Occipital lobe (tissue), 3 donors: ENCODE measurements at places on chromosomes 11 and 22.
A peak's percentile ranks its signal among the peaks of the same experiment; 100 is the strongest.

DNA sequence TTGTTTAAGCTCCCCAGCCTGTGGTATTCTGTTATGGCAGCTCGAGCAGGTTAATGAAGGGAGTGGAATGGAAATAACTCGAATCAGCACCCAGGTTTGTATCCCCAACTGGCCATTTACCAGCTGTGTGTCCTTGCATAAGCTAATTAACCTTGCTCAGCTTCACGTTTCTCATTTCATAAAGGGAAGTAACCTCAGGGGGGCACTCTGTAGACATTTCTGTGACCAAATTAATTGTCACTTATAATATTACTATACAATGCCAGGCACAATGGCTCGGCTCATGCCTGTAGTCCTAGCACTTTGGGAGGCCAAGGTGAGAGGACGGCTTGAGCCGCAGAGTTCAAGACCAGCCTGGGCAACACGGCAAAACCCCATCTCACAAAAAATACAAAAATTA lies 13.8 kb downstream of the ADA2 start:
- no peak for DNase-seq

DNA sequence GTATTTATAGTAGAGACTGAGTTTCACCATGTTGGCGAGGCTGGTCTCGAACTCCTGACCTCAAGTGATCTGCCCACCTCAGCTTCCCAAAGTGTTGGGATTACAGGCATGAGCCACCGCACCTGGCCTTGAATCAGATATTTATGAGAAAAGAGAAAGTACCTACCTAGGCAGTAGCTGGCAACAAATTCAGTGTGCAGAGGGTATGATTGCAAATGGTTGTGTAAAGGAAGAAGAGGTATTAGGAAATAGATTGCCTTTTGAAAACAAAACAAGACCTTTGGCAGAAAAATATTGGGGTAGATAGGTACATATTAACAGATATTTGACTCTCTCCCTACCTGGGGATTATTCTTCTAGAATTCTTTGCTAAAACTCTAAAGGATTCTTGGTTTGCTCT lies 38.5 kb upstream of the LIN7C start:
- DNase-seq: no peak

DNA sequence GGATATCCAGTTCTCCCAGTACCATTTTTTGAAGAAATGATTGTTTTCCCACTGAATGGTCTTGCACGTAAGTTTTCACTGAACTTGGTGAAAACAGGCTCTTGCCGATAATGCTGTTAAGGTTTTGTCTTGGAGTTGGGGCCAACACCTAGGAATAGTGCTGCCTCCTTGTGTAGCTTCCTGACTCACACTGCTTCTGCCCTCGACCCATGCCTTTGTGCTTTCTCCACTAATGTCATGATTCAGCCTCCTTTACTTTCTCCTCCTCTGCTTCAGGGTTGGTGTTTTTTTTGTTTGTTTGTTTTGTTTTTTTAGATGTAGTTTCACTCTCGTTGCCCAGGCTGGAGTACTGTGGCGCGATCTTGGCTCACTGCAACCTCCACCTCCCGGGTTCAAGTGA lies 30.2 kb downstream of the SLC5A1 start:
- no peak for DNase-seq

DNA sequence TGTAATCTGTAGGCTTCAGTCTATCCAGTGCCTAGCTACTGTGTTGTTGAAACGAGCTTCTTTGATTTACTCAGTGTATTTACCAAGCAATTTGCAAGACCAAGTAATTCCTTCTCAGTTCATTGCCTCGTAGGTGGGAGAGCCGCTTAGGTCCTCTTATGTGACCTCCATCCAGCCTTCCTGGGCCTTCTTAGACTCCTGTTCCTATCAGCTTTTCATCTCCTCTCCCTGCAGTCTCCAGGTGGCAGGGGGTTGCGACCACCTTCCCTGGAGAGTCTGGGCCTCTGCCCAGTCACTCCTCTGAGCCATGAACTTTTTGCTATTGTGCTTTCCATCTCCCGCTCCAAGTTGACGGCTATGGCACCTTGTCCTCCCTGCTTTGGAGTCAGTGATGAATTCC lies 251.8 kb downstream of the KIRREL3 start:
- DNase-seq: no peak

GRCh38 chr11:67291481-67292381 lies 2.6 kb downstream of the ANKRD13D start:
- DNase-seq: no peak

GRCh38 chr22:50303848-50304527 lies 3.5 kb downstream of the PLXNB2 start:
- DNase-seq: no peak

- no peak for DNase-seq
Observed at GRCh38 chr22:20573833-20574615, 66.6 kb downstream of the MED15 start.

GRCh38 chr11:11178671-11179638 lies 174.1 kb downstream of the CSNK2A3 start:
- peak; percentile 16 for DNase-seq

DNA sequence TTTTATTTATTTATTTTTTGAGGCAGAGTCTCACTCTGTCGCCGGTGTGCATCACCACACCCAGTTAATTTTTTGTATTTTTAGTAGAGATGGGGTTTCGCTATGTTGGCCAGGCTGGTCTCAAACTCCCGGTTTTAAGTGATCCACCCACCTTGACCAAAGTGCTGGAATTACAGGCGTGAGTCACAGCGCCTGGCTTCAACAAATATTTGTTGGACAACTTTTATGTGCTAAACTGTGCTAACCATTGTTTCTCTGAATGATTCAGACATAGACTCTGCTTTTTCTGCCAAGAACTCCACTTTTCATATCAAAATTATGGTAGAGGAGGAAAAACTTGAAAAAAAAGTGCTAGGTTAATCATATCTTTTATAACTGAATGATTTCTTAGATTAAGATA lies 36.3 kb downstream of the MMP7 start:
- no peak for DNase-seq

DNA sequence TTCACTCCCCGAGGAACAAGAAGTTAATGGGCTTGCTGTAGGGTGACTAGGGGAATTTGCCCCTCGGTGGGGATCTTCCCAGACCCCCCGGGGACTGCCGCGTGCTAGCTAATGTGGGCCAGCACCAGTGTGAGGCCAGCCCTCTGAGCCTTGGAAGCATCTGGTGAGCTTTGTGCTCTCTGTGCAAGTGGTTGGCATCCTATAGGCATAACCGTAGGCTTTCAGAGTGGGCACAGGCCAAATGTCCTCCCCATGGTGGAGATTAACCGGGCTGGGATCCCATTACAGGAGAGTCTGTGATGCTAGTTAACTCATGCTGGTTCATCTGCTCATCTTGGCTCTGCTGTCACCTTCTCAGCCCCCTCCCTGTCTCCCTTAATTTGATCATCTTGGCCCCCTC lies 125.7 kb downstream of the TRIM29 start:
- no peak for DNase-seq

GRCh38 chr22:35782504-35782903 lies 64.8 kb downstream of the APOL5 start:
- DNase-seq: no peak

GRCh38 chr22:27538666-27539065 lies 262.9 kb downstream of the MN1 start:
- DNase-seq: no peak

DNA sequence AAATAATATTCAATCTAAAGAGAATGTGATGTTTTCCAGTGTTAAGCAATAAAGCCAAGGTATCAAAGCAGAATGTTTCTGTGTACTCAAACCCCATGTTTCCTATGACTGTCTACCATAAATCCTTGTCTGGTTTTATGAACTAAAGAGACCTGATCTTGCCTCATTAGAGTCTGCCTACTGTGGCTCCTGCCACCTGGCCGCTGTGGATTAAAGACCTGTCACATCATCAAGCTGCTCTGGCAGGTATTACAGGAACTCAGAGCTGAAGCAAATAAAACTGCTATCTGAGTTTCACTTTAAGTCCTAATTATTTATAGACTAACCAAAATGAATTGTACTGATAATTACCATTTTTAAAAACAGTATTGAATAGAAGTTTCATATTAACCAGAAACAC lies 207.8 kb upstream of the CCDC90B start:
- no peak for DNase-seq

DNA sequence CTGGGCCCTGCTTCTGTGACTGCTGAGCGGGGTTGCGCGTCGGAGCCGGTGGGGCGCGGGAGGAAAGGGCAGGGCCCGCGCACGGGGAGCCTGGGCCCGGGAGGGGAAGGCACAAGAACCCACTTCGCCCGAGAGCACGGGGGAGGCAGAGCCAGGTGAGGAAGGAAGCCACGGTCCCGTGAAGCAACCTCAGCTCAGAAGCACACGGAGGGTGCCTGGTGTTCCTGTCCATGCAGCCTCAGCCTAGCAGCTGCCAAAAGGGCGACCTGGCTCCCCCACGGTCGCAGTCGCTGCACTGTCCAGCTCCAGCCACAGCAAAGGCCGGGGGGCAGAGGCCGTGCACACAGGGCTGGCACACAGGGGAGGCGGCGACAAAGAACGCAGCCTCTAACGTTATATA lies 9.3 kb upstream of the CDC42BPG start:
- no peak for DNase-seq

DNA sequence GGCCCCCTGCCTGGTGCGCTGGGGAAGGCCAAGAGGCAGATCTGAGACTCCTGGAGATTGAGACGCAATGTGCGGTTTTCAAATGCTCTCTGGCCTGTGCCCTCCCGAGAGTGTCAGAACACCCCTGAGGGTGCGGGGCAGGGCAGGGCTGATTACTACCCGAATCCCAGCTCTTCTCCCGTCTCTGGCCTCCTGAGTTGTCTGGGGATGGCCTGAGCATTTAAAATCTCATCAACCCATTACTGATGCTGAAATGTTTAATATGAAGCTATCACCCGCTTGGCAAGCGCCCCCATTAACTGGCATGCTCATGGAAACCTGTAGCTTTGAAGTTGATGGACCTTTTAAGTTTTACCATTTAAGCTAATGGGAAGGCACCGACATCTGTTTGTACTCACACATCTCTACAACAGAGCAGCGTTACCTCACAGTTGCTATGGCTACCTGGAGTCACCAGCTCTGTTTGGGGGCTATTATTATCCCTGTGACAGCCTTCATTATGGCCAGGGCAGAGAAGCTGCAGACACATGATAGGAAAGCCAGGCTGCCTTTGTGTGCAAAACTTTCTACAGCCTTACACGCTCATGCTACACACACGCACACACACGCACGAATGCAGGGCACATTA lies 3.6 kb upstream of the MB start:
- DNase-seq: no peak

- peak; percentile 38 for DNase-seq
Observed at GRCh38 chr11:47946682-47947559, 33.4 kb upstream of the PTPRJ start.
